ENCODE measurements at places on chromosomes 5 and 9. TPM values are rescaled to one million over a fixed set of nuclear protein-coding genes. Genes with fewer than 3 reads are reported as not detected.
A peak's percentile ranks its signal among the peaks of the same experiment; 100 is the strongest.

- H3K4me1 ChIP-seq = no peaks in the 10 kb centered on the region
- no peaks in the 10 kb centered on the region for H3K27me3 ChIP-seq
- H3K27ac ChIP-seq = no peak overlapping the region
- no peaks in the 10 kb centered on the region for H3K36me3 ChIP-seq
- DNase-seq = peak; percentile 68
Observed at GRCh38 chr5:79829260-79829659, 139.6 kb downstream of the CMYA5 start.

DNA sequence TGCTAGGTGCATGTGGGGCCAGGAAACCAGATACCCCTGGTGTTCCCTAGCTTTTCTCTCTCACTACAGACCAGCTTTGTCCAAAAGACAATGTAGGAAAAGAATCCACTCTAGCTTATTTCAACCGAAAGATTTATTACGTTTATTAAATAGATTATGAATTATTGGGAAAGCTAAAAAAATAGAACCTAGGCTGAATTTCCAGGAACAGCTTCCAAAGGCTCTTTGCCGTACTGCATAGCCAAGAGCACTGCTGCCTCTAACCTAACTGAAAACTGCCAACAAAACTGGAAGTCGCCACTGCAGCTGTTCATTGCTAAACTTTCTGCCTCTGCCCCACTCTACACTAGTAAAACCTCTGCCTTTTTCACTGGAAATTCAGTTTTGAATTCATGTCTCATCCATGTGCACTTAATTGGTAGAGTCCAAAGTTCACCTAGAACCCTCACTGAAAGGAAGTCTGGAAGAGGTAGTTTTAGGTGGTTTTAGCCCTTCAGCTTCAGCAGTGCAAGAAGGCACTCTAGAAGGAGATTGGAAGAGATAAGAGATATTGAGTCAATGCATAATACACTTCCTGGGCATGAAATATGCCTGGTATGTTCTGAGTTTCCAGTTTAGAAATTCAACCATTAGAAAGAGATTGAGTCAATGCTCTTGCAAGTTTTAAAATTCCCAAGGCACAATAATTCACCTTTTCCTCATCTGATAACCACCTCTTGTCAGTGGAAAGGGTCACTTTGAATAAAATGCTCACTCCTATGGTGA lies 927.9 kb downstream of the MAT2B start:
- no peak overlapping the region for H3K27ac ChIP-seq
- no peak for DNase-seq
- H3K27me3 ChIP-seq = no peaks in the 10 kb centered on the region
- H3K4me1 ChIP-seq = no peaks in the 10 kb centered on the region
- no peaks in the 10 kb centered on the region for H3K36me3 ChIP-seq

DNA sequence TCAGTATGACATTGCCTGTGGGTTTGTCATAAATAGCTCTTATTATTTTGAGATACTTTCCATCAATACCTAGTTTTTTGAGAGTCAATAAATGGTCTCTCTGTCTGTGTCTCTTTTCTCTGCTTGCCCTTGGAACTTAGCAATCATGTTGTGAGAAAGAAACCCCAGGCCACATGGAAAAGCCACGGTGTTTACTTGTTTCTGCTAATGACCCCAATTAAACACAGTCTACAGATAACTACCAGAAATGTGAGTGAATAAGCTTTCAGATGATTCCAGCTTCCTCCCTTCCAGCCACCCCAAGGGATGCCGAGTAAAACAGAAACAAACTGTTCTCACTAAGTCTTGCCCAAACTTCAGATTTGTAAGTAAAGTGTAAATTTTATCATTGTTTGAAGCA lies 584.9 kb downstream of the MAT2B start:
- peaks cover 7% of the 10 kb centered on the region for H3K4me1 ChIP-seq
- H3K27me3 ChIP-seq = no peaks in the 10 kb centered on the region
- H3K27ac ChIP-seq = no peak overlapping the region
- H3K36me3 ChIP-seq = no peaks in the 10 kb centered on the region

DNA sequence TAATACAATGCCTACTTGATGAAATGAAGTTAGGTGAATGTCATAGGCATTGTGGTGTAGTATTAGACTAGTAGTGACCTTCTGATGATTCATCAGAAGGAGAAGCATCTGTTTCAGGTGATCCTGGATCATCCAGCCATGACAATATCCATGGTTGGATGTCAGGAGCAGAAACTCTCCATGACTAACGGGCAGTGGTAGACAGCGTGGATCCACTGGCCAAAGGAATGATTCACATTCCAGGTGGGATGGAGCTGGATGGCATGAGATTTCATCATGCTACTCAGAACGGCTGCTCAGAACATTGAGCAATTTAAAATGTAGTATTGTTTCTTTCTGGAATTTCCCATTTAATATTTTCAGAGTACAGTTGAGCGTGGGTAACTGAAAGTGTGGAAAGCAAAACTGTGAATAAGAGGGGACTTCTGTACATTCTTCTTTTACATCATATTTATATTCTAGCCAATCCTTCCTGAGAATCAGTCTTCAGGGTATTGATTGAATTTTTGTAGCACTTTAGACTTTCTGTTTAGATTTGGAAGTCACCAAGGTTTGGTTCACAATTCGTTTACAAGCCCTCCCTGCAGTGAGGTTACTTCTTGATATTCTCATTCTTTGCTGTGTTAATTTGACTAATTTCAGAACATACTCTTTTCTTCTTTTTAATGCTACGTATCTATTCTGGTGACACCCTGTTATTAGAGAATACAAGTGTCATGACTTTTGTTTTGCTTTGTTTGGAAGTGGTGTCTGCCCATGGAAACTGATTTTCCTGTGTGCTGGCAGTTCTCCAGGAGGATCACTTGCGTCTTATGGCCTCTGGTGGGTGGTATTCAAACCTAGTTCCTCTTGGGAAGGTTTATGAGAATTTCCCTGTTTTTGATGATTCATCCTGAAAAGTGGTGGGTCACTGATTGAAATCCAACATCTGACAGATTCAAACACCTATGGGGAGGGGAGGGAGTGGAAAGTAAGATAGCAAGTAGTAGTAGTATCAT lies 12.2 kb upstream of the CLINT1 start:
- DNase-seq = no peak
- H3K4me3 ChIP-seq = no peak overlapping the region
- no peaks in the 10 kb centered on the region for H3K4me1 ChIP-seq
- H3K36me3 ChIP-seq = peaks cover 5% of the 10 kb centered on the region

- no peaks in the 10 kb centered on the region for H3K4me1 ChIP-seq
- H3K27me3 ChIP-seq = no peaks in the 10 kb centered on the region
- DNase-seq = no peak
- no peak overlapping the region for H3K27ac ChIP-seq
- no peak overlapping the region for H3K4me3 ChIP-seq
- no peaks in the 10 kb centered on the region for H3K36me3 ChIP-seq
Observed at GRCh38 chr9:82054264-82055015, 65.9 kb downstream of the SPATA31D1 start.

DNA sequence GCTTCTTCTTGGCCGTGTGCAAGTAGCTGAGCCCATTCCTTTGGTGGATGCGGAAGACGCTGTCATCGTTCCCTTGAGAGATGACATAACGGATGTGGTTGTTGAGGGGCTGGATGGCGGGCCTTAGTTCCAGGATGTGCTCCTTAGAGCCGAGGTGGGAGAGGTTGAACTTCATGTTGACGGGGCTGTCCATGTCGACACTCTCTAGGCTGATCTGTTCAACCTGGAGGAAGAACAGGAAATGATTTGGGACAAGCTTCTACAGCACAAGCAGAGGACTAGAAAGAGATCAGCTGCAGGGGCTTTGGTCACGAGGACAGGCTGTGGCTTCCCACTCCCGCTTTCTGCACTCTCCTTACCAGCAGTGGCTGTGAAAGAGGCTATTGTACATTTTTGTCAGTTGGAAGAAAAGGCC lies 176.0 kb downstream of the SLC12A2 start:
- no peak overlapping the region for H3K4me3 ChIP-seq
- peaks cover 25% of the 10 kb centered on the region for H3K36me3 ChIP-seq
- no peak for DNase-seq
- H3K27ac ChIP-seq = no peak overlapping the region
- peaks cover 12% of the 10 kb centered on the region for H3K4me1 ChIP-seq

DNA sequence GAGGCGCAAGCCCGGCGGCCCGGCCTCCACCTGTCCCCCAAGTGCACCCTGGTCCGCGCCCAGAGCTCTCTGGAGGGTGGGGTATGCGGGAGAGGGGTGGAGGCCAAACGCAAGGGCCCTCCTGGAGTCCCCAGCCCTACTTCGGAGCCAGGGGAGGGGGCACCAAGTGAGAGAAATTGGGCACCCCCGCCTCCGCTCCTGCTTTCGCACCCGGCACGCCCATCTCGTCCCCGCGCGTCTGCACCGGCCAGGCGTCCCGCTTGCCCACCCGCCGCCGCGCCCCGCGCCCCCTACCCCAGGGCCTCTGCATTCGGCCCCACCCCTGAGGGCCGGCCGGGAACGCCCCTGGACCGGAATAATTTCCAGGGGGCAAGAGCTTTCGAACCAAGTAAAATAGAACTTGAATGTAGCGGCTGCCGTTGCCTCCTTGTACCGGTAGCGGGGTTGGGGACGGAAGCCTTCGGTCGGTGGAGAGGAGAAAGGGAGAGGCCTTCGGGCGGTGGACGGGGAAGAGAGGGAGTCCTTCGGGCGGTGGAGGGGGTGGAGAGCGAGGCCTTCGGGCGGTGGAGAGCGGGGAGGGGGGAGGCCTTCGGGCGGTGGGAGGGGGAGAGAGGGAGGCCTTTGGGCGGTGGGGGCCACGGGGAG lies 694 bp upstream of the PHPT1 start:
- H3K27ac ChIP-seq = peak overlapping the region; percentile 94
- peaks cover 6% of the 10 kb centered on the region for H3K4me1 ChIP-seq
- peak; percentile 60 for DNase-seq
- H3K4me3 ChIP-seq = peak overlapping the region; percentile 94
- peaks cover 3% of the 10 kb centered on the region for H3K27me3 ChIP-seq

- no peak overlapping the region for H3K27ac ChIP-seq
- peak overlapping the region; percentile 91 for H3K4me3 ChIP-seq
- DNase-seq = no peak
- peaks cover 38% of the 10 kb centered on the region for H3K4me1 ChIP-seq
Observed at GRCh38 chr5:44387406-44387805, 1.8 kb downstream of the FGF10 start.

GRCh38 chr5:5739490-5739945 lies 317.0 kb downstream of the ICE1 start:
- H3K36me3 ChIP-seq = peaks cover 18% of the 10 kb centered on the region
- DNase-seq = no peak
- peaks cover 8% of the 10 kb centered on the region for H3K4me1 ChIP-seq

DNA sequence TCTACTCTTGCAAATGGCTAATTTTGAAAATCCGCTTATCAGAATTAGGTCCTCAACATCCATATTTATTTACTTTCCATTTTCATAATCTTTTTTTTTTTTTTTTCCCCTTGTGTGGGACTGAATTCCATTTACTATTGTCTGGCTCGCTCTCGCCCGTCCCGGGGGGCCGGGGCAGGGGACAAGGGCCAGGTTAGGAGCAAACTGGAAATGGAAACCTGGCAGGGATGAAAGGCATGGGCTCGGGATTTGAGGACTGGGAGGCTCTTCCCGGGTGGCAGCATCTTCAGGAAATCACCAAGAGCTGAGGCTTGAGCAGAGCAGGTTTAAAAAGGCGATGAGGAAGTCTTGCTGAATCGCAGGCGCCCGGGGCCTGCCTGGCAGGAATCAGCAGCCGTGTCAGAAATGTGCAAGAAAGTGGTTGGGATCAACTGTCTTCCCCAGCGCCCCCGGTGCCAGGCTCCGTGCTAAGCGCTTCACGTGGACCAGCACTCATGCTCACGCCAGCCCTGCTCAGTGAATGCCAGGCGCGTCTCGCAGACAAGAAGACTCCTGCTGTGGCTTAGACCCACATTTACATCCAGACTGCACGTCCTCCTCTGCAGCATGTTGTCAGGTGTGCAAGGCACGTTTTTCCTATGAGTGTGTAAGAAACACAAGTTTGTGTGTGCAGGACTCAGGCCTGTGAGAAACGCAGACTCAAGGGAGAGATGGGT lies 66.3 kb upstream of the UNC5A start:
- H3K27me3 ChIP-seq = peaks cover 41% of the 10 kb centered on the region
- no peak overlapping the region for H3K27ac ChIP-seq
- DNase-seq = no peak
- no peaks in the 10 kb centered on the region for H3K36me3 ChIP-seq
- peaks cover 67% of the 10 kb centered on the region for H3K4me1 ChIP-seq

DNA sequence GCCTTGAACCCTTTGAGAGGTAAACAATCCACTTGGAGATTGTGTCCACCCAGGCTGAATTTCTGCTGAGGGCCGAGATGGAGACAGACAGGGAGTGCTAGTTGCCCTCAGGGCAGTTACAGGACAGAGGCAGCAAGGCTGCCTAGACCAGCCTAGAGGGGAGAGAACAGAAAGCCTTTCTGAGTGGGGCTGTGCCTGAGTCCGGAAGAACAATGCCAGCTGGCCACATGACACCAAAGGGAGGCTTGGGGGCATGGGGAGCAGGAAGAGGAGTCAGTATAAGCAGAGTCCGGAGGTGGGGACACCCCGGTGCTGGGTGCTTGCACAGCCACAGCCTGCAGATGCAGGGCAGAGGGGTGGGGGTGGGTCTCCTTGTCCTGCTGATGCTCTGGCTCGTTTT lies 145.7 kb downstream of the CFAP90 start:
- H3K27me3 ChIP-seq = no peaks in the 10 kb centered on the region
- H3K4me3 ChIP-seq = no peak overlapping the region
- peaks cover 72% of the 10 kb centered on the region for H3K36me3 ChIP-seq
- no peak for DNase-seq
- peaks cover 21% of the 10 kb centered on the region for H3K4me1 ChIP-seq

DNA sequence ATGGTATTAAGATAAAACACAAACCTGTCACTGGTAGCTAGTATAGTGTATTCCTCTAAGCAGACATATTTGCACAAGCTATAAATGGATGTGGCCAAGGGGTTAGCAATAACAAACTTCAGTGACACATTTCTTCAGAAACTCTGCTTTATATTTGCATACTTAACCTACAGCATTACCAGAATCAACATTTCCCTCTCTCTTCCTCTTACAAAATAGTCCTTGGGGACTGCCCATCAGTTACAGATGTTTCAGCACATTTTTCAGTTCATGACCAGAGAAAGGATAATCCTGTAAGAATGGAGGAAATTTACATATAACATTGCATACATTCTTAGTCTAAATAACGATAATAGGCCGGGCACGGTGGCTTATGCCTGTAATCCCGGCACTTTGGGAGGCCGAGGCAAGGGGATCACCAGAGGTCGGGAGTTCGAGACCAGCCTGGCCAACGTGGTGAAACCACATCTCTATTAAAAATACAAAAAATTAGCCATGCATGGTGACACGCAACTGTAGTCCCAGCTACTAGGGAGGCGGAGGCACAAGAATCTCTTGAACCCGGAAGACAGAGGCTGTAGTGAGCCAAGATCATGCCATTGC lies 25.3 kb upstream of the SLC1A1 start:
- no peak overlapping the region for H3K27ac ChIP-seq
- H3K27me3 ChIP-seq = no peaks in the 10 kb centered on the region

- H3K36me3 ChIP-seq = no peaks in the 10 kb centered on the region
- no peaks in the 10 kb centered on the region for H3K4me1 ChIP-seq
- DNase-seq = no peak
- H3K27ac ChIP-seq = no peak overlapping the region
- H3K27me3 ChIP-seq = no peaks in the 10 kb centered on the region
Observed at GRCh38 chr5:60340326-60340725, 359.6 kb downstream of the DEPDC1B start.

Gene GCNT4
- total RNA-seq = 0.71 TPM

Gene HAND1
- total RNA-seq = not detected

Gene CHMP5
- total RNA-seq = 50.6 TPM

Gene SLC6A18
- total RNA-seq = not detected

Gene INSL6
- not detected for total RNA-seq

Gene CNTNAP3
- total RNA-seq = 4.8 TPM

Gene CTNNAL1
- total RNA-seq = 50.7 TPM

Gene ZFP37
- total RNA-seq = 5.2 TPM

Gene LCN1
- not detected for total RNA-seq

Gene RECK
- 9.9 TPM for total RNA-seq

Gene SPINK13
- not detected for total RNA-seq

Gene SEMA4D
- total RNA-seq = 60.5 TPM

Gene TMEM250
- total RNA-seq = 41.0 TPM

Gene PIP5K1B
- 5.2 TPM for total RNA-seq

Gene HSD17B3
- not detected for total RNA-seq

Measured in WTC11 (cell line).